ENCODE measurements at places on chromosomes 3 and 15.

GRCh38 chr3:87627316-87627715 lies 350.9 kb upstream of the POU1F1 start:
- DNase-seq, result no peak

DNA sequence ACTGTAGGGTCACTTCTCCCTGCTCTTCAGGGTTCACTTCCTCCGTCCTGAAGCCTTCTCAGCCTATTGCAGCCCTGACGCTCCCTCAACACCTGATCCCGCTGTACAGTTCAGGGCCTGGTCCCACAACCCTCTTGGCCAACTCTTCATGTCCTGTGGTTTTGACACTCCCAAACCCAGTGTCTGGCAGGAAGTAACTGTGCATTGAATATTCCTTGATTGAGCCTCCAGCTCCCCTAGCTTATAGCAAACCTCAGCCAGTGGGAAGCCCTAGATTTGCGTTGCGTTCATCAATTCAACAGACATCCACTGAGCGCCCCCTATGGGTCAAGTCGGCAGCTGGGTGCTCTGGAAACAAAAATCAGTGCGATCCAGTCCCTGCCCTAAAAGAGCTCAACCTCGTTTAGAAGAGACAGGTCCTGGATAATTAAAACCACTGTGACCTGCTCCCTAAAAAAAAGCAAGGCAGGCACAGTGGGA lies 13.5 kb downstream of the UBAP1L start:
- peak; percentile 86 for DNase-seq

DNA sequence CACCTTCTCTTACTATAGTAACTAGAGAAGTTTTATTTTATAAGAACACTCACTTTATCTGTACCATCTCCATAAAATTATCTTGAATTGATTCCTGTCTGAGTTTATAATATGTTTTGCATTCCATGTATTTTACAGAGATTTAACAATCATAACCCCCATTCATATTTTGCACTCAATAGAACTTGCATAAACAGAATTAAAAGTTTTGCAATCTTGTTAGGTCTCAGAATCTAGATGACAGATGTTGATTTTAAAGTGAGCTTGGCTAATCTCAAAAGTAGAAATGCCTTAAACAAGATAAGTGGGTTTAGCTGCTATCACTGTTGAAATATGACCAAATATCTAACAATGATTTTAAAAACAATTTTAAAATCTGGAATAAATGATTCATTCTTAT lies 107.9 kb upstream of the EPHA6 start:
- DNase-seq, result no peak

DNA sequence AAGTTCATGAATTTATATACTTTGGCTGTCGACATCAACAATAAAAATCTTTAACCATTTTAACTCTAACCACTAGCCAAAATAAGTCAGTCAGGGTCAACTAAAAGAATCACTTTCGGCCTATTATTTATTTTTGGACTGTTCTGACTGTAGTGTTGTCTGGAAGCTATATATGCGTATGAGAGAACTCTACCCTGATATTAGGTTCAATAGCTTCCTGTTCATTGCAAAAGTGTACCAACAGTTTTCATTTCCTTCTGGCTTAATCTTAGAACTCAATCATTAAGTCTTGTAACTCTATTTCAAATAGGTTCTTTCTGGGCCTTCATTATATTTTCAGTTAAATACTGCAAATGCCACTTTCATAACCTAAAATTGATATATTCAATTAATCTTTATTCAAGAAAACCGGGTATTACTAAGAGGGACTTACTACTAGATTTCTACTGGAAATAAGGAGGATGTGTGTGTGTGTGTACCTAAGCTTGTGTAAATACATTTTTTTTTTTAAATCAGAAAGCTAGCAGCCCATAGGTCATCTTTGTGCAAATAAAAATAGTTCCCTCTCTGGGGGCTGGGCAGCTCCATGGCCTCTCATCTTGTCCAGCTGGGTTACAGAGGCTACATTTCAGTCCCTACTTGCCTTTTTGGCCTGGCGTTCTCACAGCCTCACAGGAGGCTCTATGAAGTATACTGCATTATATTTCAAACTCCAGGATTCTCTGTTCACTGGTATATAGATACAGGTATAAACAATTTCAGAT lies 5.8 kb downstream of the SERPINI2 start:
- DNase-seq, result no peak

- peak; percentile 54 for DNase-seq
Measured at GRCh38 chr3:10004506-10004905, 17.9 kb upstream of the EMC3 start.

- peak; percentile 36 for DNase-seq
Measured at GRCh38 chr15:99455789-99456160, 110.0 kb upstream of the MEF2A start.

DNA sequence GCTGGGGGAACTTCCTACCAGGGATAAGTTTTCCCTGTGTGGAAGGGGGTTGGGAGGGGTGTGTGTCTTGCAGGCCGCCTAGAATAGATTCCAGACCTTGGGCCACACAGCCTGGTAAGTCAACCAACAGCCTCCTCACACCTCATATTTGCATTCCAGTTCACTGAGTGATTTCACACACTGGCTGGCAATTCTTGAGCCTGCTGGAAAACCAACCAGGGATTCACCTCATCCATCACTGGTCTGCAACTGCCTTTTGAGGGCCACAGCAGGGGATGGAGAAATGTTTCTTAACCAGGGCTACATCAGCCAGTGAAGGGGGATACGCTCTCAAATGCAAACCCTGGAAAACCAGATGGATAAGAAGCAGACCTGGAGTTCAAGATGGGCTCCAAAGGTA lies 2.0 kb downstream of the FSTL1 start:
- DNase-seq, result no peak

- DNase-seq, result no peak
Measured at GRCh38 chr3:124315215-124316033, 323.5 kb upstream of the ROPN1 start.
